ENCODE measurements at places on chromosomes 4 and X.

GRCh38 chrX:102154218-102154860, 1.4 kb downstream of the BEX5 start:
- ATAC-seq, result no peak

GRCh38 chr4:39759569-39759968, 61.6 kb downstream of the UBE2K start:
- ATAC-seq, result no peak

- ATAC-seq, result peak; percentile 52
Observed at GRCh38 chr4:20026456-20026855, 225.2 kb upstream of the SLIT2 start.

GRCh38 chr4:182808673-182809416, 108.3 kb downstream of the DCTD start:
- no peak for ATAC-seq

DNA sequence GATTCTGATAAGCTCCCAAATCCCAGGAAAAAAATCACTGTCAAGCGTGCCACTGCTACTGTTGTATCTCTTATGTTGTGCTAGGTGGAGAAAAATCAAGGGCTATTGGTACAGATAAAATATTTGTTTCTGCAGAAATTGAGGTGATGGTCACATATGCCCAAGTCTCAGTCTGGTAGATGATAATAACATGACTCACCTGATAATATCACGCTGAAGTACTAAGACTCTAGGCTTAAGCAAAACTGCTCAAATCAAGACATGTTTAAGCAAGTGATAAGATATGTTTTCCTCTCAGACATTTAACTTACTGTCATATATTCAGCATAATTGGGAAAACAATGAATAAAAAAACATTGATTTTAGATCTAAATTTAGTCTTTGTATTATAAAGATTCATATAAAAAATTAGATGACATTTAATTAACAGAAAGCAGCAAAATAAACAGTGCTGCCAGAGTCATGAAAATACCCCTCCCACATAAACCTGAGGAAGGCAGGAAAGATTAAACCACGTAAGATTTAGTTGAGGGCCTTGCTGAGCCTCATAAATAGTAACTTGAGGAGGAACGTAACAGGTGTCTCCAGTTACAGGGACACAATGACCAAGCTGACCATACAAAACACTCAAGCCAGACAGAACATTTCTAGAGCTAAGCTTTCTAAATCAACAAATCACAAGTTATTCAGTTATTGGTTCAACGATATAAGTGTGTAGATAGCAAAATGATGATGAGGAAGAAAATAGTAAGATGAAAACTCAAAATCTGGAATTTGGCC, 143.5 kb downstream of the CHM start:
- no peak for ATAC-seq

GRCh38 chr4:138612428-138612827, 370.3 kb upstream of the SLC7A11 start:
- ATAC-seq, result no peak

DNA sequence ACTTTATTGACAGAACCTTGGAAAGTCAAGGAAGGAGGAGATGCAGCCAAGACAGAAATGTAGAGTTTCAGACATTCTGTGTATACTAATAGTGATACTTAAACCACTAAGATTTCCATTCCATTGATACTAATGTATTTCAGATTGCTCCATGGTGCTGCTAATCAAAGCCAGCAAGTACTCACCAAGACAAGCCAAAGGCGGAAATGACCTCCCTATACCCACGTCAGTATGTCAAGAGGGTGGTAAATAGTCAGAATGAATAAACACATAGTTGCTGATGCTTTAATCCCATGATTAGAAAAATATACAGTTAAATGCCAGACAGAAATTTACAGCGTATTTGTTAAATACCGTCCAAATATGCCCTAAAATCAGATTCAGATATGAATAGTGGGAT, 417.8 kb upstream of the INTU start:
- no peak for ATAC-seq

GRCh38 chrX:119121341-119121740, 6.3 kb downstream of the KIAA1210 start:
- no peak for ATAC-seq

DNA sequence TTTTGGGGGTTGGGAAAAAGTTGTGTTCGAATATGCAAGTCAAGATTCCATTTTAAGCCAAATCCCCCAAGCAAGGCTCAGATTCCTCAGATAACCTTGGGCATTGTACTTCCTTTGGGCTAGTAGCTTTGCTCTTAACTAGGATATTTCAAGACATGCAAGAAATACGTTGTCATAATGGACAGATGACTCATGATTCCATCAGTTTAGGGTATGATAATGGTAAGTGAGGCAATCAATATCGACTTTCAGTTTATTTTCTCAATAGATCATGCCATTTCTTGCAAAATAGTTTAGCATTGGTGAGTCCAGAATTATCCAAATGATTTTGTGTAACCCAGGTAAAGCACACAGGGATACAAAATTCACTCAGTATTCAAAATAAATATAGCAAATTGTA, 25.4 kb downstream of the CFAP299 start:
- ATAC-seq, result no peak

DNA sequence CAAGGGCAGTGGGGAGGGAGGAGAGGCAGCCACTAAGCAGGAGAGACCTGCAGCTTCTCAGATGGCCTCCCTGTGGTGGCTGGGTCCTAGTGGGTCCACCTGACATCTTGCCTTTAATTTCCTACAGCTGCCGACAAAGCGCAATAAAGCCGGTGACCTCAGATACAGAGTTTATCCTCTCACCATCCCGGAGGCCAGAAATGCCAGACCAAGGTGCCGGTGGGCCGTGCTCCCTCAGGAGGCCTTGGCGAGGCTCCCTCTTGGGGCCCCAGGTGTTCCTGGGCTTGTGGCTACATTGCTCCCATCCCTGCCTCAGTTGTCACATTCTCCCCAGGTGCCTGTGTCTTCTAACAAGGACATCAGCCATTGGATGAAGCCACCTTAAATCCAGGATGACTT, 103.0 kb downstream of the ADRA2C start:
- no peak for ATAC-seq

DNA sequence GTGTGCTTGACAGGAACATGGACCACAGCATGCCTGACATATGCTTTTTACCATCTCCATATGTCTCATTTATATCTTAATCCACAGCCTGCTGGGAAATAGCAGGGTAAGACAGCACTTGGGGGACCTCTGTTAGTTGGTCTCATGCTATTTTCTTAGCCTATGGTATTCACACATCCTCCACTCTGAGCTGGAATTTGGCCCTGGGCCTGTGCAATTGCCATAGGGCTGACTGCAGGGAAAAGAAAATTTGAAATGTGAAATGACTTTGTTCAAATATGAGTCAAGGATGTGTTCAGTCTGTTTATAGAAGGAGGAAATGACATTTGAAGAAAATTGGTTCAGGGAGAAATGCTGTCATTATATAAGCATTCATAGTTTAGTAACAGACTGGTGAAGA, 9.6 kb upstream of the MAP7D3 start:
- peak; percentile 71 for ATAC-seq

DNA sequence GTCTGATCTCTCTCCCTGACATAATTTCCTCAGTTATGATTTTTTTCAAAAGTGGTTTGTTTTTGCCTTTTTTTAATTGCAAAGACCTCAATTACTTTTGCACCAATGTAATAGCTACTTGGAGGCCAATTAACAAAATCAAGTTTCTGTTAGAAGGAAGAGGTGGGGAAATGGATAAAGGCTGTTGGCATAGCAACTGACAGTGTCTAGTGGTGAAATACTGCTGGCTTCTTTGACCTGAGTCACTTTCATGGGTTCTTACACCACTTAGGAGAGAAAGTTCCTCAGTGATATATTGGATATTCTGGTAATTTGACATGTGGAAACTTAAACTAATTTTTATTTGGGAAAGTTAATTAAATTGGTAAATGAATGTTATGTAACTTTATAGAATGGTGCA, 26.5 kb upstream of the ATP8A1 start:
- no peak for ATAC-seq

- no peak for ATAC-seq
Observed at GRCh38 chr4:54558889-54559677, 98.7 kb upstream of the KIT start.

GRCh38 chr4:95263391-95263790, 285.4 kb downstream of the UNC5C start:
- ATAC-seq, result no peak

- no peak for ATAC-seq
Observed at GRCh38 chr4:87025614-87026041, 90.8 kb downstream of the AFF1 start.

- ATAC-seq, result no peak
Observed at GRCh38 chrX:142312591-142312990, 107.5 kb upstream of the MAGEC2 start.

- ATAC-seq, result peak; percentile 73
Observed at GRCh38 chr4:174255786-174256185, 27.7 kb downstream of the FBXO8 start.

DNA sequence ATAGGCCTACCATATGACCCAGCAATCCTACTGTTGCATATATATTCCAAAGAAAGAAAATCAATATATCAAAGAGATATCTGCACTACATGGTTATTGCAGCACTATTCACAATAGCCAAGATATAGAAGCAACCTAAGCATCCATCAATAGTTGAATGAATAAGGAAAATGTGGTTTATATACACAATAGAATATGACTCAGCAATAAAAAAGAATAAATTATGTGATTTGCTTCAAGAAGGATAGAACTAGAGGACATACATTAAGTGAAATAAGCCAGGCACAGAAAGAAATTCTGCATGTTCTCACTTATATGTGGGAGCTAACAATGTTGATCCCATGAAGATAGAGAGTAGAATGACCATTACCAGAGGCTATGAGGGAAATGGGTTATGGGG, 13.1 kb upstream of the FHIP1A start:
- ATAC-seq, result no peak

DNA sequence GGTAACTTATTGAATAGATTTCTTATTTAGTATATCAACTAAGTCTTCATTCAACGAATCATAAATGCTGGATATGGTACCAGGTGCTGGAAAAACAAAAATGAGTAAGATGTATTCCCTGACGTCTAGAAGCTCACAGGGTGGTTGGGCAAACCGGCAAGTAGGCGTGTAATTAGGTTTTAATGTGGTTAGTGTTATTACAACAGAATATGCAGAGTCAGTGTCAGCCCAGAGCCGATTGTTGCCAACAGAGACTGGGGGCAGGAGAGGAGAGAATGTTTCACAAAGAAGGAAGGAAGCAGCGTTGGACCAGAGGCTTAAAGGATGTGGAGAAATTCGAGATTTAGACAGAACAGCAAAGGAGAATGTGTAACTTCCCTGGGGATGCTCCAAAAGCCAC, 111.7 kb downstream of the TENM3 start:
- no peak for ATAC-seq

GRCh38 chrX:121260596-121261240, 213.3 kb downstream of the GLUD2 start:
- ATAC-seq, result no peak

DNA sequence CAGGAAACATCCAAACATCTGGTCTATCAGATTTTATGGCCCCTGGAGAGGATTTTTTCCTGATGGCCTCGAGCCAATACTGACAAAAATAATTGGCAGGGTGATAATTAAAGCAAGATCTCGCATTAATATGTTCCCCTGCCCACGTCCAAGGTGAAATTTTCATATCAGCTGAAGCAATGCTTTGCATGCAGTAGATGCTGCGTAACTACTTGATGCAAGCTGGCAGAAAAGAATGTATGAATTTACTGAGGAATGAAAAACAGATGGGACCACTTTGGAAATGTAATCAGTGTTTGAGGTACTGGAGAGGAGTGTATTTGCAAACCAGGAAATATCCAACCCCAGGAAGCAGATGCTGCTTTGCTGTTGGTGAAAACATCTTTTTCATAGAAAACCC, 36.8 kb upstream of the REST start:
- ATAC-seq, result peak; percentile 93

- ATAC-seq, result no peak
Observed at GRCh38 chrX:121569609-121570008, 522.2 kb downstream of the GLUD2 start.

DNA sequence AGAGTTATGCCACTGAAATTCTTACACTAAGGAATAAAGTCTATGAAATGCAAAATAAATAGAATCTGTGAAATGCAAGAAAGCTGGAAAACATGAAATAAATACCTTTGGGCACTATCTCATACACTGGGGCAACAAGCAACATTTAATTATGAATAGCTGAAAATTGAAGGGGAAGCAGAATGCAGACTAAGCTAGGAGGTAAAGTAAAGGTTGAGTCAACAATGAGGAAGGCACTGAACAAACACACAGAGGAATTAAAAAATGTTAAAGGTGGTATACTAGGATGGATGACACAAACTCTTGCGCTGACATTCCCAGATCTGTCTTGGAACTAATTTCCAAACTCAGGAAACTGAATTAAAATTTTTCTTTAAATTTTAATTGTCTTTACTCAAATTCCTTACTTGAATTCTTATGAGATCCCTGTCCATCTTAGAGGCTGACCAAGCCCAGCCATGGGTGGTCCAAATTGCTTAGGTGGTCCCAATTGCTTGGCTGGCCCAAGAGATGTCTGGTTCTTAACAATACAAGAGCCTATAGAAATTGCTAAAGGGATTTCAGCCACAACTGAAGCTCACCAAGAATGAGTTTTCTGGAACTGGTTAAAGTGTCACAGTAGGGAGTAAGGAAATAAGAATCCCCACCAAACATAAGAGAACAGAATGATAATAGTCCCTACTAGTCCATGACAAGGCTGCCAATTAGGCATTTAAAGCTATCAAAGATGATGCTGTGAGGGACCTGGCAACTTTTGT, 41.3 kb upstream of the ZCCHC13 start:
- ATAC-seq, result no peak

GRCh38 chr4:154422152-154422551, 69.4 kb downstream of the DCHS2 start:
- no peak for ATAC-seq

DNA sequence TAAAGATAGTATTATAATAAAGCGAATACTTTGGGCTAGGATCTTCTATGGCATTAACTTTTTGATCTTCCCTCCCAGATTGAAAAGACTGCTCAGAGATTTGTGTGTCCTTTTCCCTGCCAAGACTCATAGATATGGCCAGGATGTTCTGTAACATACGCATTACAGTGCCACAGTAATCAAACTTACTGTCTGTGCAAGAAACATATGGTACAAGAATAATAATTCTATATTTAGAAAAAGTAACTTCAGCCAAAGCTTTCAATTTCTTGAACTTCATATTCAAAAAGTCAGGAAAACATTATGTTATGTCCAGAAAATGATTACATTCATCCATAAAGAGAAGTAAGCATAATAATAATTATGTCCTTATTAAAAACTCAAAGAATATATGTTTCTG, 100.9 kb upstream of the GUCY1A1 start:
- ATAC-seq, result no peak

GRCh38 chr4:32858971-32859370, 2138.8 kb downstream of the PCDH7 start:
- no peak for ATAC-seq

All from SK-N-SH treated with all-trans-retinoic acid at 6 μM for 48 hours (cell line).